Astrocyte (in vitro differentiated cells and primary cell): ENCODE measurements at places on chromosomes 1 and 21. TPM values are rescaled to one million over a fixed set of nuclear protein-coding genes. Genes with fewer than 3 reads are reported as not detected.
A peak's percentile ranks its signal among the peaks of the same experiment; 100 is the strongest.

- no peak overlapping the region for H3K27ac ChIP-seq
- no peak for DNase-seq
- no peak overlapping the region for H3K4me3 ChIP-seq
- H3K36me3 ChIP-seq = no peaks in the 10 kb centered on the region
- no peaks in the 10 kb centered on the region for H3K27me3 ChIP-seq
These were observed 668.6 kb upstream of the NCAM2 start for GRCh38 chr21:20329636-20330035.

DNA sequence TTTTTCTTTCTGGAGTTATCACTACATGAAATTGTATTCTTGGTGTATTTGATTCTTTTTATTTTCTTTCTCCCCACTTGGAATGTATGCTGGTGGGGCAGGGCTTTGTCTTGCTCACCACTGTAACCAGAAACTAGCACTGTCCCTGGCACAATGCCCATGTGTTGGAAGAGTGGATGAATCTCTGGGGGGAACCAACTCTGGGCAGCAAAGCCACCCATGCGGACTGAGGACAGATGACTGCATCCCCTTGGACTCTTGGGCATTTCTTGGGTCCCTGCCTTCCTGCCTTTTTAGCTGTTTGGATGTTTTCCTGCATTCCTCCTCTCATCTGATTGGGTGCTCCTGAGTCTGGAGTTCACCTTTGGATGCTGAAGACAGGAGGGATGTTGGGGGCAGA lies 6.1 kb downstream of the CYP4B1 start:
- no peaks in the 10 kb centered on the region for H3K36me3 ChIP-seq
- H3K27ac ChIP-seq = no peak overlapping the region
- no peaks in the 10 kb centered on the region for H3K27me3 ChIP-seq
- no peak overlapping the region for H3K4me3 ChIP-seq
- DNase-seq = no peak

GRCh38 chr1:21560916-21561638 lies 51.9 kb downstream of the ALPL start:
- no peak for DNase-seq
- H3K36me3 ChIP-seq = no peaks in the 10 kb centered on the region
- H3K27ac ChIP-seq = no peak overlapping the region
- peaks cover 2% of the 10 kb centered on the region for H3K27me3 ChIP-seq
- H3K4me3 ChIP-seq = no peak overlapping the region
- H3K4me1 ChIP-seq = no peaks in the 10 kb centered on the region

DNA sequence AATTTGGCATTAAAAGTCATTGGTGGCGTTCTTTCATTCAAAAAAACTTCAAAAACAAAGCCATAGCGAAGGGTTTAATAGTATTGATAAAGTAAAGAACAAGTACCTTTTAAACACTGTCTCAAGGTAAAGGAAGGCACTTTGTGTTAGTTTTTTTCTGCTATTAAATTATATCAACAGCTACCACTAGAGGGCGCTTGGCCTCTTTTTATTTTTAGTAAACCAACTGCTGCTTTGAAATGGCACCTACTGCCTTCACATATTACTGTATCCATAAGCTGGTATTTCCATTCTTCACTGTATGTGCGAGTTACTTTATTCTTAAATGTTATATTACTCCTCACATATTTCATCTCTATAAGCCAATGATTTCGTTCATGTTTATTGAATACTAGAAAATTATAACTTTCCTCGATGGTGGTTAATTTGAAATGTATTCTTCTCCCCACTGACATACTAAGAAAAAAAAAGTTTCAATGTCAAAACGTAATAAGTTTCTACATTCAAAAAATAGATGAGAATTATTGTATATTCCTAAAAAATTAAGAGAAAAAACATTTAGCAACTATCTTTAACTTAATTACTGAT lies 125.7 kb upstream of the CXADR start:
- DNase-seq = peak; percentile 14
- no peaks in the 10 kb centered on the region for H3K4me1 ChIP-seq
- peaks cover 3% of the 10 kb centered on the region for H3K27me3 ChIP-seq
- no peak overlapping the region for H3K4me3 ChIP-seq

GRCh38 chr1:36947384-36947783 lies 86.9 kb downstream of the GRIK3 start:
- no peak for DNase-seq
- no peaks in the 10 kb centered on the region for H3K27me3 ChIP-seq
- no peaks in the 10 kb centered on the region for H3K36me3 ChIP-seq

DNA sequence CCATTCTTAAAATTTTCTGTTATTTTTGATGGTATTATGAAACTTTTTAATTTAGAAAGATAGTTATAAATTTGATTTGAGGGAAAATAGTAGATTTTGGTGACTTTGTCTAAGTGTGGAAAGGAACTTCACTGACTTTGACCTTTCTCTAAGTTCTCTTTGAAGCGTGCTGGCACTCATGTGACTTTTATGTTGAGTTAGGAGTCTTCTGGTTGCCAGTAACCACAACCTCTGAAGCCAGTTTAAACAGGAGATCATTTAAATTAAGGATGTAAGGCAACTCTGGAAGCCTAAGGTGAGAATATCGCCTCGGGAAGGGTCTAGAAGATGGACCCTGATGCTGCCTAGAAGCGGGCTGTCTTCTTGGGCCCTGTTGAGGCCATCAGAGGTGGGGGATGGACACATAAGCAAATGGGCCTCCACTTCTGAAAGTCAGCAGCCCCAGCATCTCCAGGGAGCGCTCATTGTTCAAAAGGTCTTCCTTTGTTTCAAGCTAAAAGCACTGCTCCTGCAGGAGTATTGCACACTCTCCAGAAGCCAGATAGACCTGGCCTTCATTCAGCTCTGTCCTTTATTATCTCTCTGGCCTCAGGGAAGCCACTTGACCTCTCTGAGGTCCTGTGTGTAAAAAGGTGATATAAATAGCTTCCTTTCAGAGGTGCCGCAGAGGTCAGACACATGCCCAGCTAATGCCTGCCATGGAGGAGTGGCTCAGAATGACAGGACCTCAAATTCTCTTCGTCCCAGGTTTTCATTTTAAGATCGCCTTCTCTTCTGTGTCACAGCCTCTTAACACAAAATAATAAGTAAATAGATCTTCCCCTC lies 5.1 kb upstream of the RCAN1 start:
- DNase-seq = no peak
- no peaks in the 10 kb centered on the region for H3K36me3 ChIP-seq
- H3K4me1 ChIP-seq = peaks cover 4% of the 10 kb centered on the region
- no peak overlapping the region for H3K4me3 ChIP-seq

GRCh38 chr1:94883691-94884090 lies 43.2 kb downstream of the CNN3 start:
- no peaks in the 10 kb centered on the region for H3K27me3 ChIP-seq
- H3K36me3 ChIP-seq = no peaks in the 10 kb centered on the region
- no peak for DNase-seq

DNA sequence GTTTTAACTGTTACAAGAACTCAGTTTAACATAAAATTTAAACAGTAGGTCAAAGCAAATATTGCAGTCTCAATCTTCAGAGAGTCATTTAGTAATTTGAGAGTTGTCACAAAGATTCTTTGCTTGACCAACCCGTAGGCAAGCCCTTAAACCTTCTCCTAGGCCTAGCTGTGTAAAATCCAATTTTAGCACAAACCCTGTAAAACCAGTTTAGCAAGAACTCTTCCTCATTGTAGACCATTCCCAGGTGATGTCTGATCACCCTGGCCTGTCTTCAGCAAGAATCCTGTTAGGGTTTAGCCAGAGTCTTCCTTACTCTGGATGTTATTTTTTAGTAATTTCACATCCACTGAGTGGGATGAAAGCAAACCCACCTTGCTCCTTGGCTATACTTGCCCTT lies 30.1 kb downstream of the LRIG2 start:
- no peaks in the 10 kb centered on the region for H3K27me3 ChIP-seq
- H3K4me1 ChIP-seq = no peaks in the 10 kb centered on the region
- no peak overlapping the region for H3K4me3 ChIP-seq

GRCh38 chr1:14668538-14668937 lies 70.1 kb downstream of the KAZN start:
- no peaks in the 10 kb centered on the region for H3K36me3 ChIP-seq
- no peaks in the 10 kb centered on the region for H3K4me1 ChIP-seq
- H3K27me3 ChIP-seq = no peaks in the 10 kb centered on the region
- no peak overlapping the region for H3K4me3 ChIP-seq

- H3K27ac ChIP-seq = no peak overlapping the region
- no peaks in the 10 kb centered on the region for H3K4me1 ChIP-seq
- H3K4me3 ChIP-seq = no peak overlapping the region
- H3K27me3 ChIP-seq = no peaks in the 10 kb centered on the region
- no peak for DNase-seq
These were observed 59.5 kb downstream of the KCNK1 start for GRCh38 chr1:233673261-233673946.

The CNTN2 gene
- total RNA-seq = 0.07 and 0.23 TPM in 2 replicates

The FYB2 gene
- 0.14 and 0.26 TPM in 2 replicates for total RNA-seq

The HFM1 gene
- total RNA-seq = 0.39 and 0.53 TPM in 2 replicates

The SLC22A15 gene
- total RNA-seq = 10.3 and 12.0 TPM in 2 replicates
